ENCODE measurements at places on chromosomes 11 and 22.
A peak's percentile ranks its signal among the peaks of the same experiment; 100 is the strongest.

DNA sequence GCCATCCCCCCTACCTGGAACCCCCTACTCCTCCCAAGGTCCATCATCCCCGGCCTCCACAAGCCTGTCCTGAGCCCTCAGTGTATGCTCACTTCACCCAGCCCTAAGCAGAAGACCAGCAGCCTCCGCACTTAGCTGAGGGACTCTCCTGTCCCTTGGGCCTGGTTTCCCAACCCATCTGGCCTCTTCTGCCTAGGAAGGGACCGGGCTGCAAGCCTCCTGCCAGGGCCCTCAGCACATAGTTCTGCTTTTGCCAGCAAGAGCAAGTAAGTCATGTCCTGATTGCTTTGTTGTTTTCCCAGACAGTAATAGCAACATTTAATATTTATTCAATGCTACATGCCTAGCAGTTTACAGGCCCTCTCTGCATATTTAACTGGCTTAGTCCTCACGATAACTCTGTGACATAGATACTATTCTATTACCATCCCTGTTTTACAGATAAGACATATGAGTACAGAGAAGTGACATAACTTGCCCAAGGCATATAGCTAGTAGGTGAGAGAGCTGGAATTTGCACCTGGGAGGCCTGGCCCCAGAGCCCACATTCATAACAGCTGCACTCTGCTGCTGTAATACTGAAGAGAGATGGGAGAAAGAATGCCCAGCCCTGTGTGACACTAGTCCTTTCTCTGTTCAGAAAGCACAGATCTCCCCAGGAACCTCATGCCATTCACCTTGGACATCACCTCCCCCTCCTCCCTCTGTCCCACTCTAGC is 139.2 kb downstream of the PARVA start:
- no peak for DNase-seq

GRCh38 chr11:65287601-65288000 is 25.8 kb downstream of the POLA2 start:
- DNase-seq, result no peak

- DNase-seq, result no peak
Measured at GRCh38 chr22:37804352-37804880, 3.3 kb upstream of the GCAT start.

DNA sequence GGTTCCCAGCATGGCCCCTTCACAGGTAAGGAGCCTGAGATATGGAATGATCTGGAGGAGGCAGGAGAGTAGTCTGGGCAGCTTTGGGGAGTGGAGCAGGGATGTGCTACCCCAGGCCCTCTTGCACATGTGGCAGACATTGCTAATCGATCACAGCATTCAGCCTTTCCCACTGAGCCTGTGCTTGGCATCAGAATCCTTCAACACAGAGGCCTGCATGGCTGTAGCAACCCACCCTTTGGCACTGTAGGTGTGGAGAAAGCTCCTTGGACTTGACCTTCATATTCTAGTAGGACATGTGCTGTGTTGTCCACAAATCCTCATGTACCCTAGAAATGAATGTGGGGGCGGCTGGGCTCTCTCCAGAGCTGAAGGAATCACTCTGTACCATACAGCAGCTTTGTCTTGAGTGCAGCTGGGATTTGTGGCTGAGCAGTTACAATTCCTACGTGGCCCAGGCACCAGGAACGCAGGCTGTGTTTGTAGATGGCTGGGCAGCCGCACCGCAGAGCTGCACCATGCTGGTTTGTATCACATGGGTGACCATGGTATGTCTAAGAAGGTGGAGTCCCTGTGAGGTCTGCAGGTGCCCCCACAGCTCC is 21.8 kb upstream of the PPP6R3 start:
- no peak for DNase-seq

DNA sequence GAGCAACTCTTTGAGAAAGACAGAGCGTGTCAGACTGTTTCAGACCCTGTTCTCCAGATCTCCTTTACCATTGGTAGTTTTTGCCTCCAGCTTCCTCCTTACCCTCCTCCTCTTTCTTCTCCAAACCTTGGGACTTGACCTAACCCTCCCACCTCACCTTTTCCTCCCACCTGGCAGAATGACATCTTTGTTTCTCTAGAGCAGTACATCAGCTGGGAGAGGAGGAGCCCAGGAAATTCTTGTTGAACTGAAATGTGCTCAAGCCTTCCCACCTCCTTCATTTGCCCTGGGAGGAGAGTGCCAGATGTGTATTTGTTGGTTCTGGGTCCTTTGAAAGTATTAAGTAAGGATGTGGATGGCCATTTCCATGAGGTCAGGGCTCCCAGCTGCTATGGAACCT is 17.4 kb downstream of the OSBP2 start:
- DNase-seq, result no peak

DNA sequence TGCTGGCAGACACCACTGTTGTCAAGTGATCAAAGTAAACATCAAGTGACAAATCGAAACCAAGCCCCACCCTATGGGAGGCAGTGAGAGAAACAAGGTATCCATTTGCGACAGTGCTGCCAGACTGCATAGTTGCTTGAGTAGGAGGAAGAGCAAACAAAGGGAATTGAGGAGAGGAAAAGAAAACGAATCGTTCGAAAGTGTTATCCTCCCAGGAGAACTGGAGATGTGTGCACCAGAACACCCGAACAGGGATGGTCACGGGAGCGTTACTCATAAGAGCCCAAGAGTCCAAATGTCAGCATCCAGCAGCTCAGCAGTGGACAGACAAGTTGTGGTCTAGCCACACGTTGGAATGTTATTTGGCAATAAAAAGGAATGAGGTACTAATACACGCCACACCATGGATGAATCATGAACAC is 58.4 kb upstream of the NUP50 start:
- DNase-seq, result peak; percentile 79

DNA sequence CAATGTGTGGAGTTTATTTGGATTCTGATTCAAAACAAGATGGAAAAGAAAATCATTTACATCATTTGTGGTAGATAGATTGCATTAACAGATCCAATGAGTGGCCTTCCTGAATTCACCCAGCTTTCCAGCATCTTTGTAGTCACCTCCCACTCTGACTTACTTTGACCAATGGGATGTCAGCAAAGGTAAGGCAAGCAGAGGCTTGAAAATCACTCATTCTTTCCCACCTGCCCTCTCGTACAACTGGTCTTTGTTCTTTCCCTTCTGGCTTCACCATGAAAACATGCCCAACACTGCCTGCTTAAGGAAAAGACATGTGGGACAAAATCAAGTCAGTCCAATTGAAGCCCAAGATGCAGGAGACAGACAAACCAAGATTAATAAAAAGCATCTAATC is 202.1 kb downstream of the TTC28 start:
- DNase-seq, result no peak

- DNase-seq, result no peak
Measured at GRCh38 chr11:10050561-10050960, 243.5 kb downstream of the SBF2 start.

DNA sequence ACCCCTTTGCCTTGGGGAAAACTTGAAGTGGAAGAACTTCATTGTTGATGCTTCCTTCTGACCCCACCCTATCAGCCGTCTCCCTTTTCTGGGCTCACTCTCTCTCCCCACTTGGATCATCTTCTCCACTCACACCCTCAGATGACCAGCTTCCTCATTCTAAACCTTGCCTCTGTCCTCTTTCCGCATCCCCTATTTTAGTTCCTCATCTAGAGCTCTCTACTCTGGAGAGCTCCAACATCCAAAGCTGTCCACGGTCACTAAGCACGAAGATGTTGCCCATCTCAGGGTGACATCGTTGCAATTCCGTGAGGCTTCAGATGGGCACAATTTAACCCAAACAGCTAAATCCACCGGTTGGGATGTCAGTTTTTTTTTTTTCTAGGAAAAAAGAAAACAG is 31.6 kb upstream of the ME3 start:
- no peak for DNase-seq

- DNase-seq, result no peak
Measured at GRCh38 chr22:44012162-44012561, 11.9 kb upstream of the PARVB start.

- DNase-seq, result no peak
Measured at GRCh38 chr22:47126344-47126811, 363.9 kb downstream of the TBC1D22A start.

GRCh38 chr11:35856259-35856658 is 87.6 kb upstream of the LDLRAD3 start:
- no peak for DNase-seq

DNA sequence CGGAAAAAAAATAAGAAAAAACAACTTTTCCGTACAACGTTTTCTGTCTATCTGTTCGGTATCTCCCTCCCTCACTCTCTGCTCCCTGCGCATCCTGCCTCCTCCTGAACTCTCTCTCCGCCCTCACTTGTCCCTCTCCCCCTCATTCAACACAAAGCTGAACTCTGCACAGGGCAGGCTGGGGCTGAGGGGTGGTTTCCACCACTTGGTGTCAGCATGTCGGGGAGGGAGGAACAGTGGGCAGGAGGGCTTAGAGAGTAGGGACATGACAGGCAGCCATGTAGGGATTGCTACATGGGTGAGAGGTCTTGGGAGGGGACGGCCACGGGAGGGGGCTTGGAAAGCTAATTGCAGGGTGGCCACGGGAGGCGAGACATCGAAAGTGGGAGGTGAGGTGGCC is 17.6 kb downstream of the SLC22A12 start:
- DNase-seq, result no peak

- DNase-seq, result no peak
Measured at GRCh38 chr11:6204706-6205105, 651 bp upstream of the C11orf42 start.

DNA sequence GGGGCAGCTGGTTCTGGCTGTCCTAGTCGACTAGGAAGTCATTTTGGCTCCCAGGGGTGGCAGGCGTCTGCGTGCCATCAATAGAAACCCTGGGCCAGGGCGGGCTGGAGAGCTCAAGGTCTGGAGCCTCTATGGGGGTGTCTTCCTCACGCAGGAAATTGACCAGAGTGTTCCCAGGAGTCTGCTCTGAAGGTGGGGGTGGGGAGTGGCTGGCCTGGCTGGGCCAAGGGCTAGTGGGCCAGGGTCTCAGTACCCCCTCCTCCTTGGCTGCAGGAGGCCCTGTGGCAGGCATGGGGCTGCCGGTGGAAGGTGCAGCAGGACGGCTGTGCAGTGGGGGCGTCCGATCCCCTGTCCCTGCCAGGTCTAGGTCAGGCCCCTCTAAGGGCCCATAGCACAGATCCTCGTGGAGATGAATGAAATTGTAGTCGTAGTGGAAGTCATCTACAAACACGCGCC is 64.6 kb downstream of the ARFGAP3 start:
- DNase-seq, result no peak

DNA sequence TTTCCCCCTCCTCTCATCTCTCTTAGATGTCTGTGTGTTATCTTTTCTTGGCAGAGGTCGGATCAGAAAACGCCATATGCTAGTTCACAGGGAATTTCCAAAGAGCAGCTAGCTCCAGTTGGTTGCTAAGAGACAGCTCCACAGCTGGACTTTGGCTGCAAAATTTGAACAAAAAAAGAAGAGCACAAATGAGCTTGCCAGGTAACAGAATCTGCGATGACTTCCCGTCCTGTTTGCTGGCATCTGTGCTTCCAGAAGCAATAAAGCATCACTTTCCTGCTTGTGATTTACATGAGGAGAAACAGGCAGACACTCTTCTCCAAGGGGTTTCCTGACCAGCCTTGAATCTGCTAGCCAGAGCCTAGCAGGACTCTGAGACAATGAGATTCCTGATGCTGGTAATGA is 596.0 kb upstream of the B3GAT1 start:
- no peak for DNase-seq

DNA sequence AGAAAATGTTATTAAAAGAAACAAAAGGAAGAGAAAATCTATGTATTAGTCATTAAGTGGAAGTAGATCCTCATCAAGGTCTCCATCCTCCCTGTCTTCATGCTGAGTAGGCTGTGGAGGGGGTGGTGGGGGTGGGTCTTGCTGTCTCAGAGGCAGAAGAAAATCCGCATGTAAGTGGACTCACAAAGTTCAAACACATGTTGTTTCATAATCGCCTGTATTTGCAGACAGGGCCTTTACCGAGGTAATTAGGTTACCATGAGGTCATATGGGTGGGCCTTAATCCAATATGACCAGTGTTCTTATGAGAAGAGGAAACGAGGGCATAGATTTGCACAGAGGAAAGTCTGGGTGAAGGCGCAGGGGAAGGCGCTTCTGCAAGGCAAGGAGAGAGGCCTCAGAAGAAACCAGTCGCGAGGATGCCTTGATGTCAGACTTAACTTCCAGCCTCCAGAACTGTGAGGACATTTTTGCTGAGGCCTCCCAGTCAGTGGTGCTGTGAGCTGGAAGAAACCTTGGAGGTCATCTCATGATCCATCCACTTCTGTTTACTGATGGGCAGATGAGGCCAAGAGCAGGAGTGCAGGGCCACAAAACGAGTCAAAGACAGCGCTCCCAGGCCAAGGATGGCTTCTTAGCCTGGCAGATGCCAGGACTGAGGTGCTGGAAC is 49.3 kb upstream of the THY1 start:
- no peak for DNase-seq

DNA sequence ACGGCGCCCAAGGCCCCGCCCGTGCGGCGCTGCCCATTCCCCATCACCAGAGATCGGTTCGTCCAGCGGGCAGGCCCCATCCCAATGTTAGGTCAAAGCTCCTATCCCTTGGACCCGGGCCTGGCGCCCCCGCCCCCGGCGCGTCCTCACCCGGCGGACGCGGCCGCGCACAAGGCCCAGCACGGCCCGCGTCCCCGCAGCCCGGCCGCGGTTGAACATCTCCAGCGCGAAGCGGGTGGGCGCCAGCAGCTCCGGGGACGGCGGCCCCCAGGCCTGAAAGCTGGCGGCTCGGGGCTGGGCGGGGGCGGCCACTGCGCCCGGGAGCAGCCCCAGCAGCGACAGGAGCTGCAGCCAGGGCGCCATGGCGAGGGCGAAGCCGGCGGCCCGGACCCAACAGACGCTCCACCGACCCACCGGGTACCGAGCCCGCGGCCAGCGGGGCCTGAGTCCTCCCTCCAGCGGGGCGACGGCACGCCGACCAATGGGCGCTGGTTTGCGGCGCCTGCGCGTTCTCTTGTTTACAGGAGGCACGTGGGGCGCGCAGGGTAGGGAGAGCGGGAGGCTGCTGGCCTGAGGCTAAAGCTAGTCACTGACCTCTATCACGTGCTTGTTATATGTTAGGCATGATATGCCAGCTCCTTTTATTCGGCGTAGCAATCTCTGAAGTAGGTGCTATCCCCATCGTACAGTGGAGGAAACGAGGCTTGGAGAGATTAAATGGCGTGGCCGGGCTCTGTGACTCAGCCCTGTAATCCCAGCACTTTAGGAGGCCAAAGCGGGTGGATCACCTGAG is at the start of gene CTSF:
Gene CTSF (minus strand): TSS at position 483 of the 793 bp plus-strand sequence. CDS start 120 bp downstream, at position 363.
- DNase-seq, result no peak

GRCh38 chr11:36162883-36163434 is 126.3 kb downstream of the COMMD9 start:
- no peak for DNase-seq

GRCh38 chr11:73590991-73591390 is 6.9 kb downstream of the FAM168A start:
- DNase-seq, result no peak

- DNase-seq, result no peak
Measured at GRCh38 chr11:77115181-77115611, 12.6 kb downstream of the OMP start.

- DNase-seq, result no peak
Measured at GRCh38 chr22:20749453-20749852, 24.5 kb upstream of the SERPIND1 start.

DNA sequence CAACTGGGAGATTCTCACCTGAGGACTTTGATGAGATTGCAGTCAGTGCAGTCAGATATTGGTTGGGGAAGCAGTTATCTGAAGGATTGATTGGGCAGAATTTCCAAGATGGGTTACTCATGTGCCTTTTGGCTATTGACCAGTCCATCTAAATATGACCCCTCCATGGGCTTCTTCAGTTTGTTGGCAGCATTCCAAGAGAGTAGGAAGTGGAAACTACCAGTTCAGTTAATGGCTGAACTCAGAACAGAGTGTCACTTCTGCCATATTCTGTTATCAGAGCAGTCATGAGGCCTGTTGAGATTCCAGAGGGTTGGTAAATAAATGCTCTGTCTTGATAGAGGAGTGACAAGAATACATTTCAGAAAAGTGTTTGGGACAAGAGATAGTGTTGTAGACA is 71.0 kb downstream of the CYP2R1 start:
- no peak for DNase-seq
